DMS79 treated with DMSO at 0.1 percent for 48 hours (cell line): ENCODE measurements at places on chromosomes 6 and 20.

GRCh38 chr20:58127701-58128111, 100.7 kb downstream of the ANKRD60 start:
- DNase-seq: peak; percentile 72

- DNase-seq: no peak
These were observed 171.1 kb downstream of the PREX1 start for GRCh38 chr20:48656661-48657211.

DNA sequence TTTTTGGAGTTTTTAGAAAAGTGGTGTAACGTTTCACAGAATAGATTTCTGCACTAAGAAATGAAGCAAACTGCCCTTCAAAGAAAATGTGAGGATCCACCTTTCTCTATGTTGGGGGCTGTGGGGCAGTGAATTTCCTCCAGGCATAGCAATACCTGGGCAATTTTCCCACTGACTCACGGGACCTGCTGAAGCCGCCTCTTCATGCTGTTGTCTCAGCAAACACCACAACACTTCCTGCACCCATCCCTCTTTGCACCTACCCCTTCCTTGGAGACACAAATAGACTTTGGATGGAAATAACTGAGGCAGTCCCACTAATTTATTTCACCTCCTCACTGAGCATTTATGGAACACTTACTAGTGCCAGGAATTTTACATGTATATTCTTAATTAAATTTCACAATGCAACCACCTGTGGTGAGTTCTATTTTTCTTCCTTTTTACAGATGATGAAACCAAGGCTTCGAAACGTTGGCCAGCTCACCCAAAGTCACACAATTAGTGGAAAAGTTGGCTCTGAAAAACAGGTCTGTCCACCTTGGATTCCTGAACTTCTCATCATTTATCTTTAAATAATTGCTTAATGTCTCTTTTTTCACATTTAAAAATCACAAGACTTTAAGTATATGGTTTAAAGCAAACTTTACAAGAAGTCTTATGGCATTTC, 17.2 kb upstream of the ADGRF1 start:
- no peak for DNase-seq

- no peak for DNase-seq
These were observed 97.3 kb downstream of the CDKAL1 start for GRCh38 chr6:20631549-20631924.

DNA sequence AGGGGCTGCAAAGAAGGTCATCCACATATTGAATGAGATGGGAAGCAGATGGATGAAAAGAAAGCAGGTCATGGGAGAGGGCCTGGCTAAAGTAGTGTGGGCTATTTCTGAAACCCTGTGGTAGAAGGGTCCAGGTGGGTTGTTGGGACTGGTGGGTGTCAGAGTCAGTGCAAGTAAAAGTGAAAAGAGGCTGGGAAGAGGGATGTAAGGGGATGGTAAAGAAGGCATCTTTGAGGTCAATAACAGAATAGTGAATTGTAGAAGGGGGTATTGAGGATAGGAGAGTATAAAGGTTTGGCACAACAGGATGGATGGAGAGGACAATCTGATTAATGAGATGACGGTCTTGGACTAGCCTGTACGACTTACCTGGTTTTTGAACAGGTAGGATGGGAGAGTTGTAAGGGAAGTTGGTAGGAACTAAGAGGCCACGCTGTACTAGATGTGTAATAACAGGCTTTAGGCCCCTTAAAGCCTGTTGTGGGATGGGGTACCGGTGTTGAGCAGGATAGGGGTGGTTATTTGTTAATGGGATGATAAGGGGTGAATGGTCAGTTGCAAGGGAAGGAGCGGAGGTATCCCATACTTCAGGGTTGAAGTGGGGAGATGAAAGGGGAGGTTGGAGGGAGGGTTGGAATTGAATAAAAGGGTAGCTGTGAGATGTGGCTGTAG, 748.9 kb upstream of the ADGRB3 start:
- DNase-seq: no peak

- no peak for DNase-seq
These were observed 156.5 kb upstream of the PRDM1 start for GRCh38 chr6:105929626-105930025.

DNA sequence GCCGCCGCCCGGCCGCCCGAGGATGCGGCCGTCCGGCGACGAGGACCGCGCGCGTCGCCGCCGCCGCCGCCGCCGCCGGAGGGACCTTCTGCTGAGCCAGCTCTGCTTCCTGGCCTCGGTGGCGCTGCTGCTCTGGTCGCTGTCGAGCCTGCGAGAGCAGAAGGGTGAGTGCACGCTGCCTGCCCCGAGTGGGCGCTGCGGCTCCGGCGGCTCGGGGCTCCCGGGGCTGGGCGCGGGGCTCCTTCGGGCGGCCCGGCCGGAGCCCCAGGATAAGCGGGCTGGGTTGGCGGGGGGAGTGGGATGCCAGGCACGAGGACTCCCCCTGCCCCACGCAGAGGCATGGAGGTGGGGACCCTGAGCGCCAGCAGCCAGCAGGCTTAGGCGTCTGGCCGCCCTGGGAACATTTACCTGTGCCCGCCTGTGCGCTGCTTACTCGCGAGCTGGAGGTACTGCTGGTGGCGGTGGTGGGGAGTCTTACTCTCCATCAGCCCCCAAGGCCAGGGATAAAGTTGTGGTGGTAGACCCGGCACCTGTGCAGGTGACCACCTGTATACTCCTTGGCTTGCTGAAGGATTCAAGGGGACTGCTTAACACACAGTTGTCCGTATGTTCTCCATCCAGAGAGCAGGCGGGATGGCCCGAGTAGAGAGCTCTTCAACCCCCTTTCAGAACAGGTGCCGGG, 520 bp downstream of the SLC24A3 start:
- peak; percentile 43 for DNase-seq

DNA sequence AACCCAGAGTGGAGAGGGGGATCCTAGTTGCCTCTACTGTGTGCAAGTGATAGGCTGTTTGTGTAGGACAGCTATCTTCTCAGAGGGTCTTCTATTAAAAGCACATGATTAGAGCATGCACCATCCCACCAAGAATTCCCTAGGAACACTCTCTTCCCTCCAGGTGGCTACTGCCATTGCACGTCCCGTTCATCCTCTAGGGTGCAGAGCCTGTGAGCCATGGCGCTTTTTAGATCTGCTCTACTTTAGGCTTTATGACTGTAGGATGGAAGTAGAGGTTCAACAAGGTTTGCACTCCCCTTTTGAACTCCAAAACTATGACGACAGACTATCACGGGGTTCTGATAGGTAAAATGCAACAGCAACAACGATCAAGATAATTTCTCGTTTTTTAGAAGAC, 90.5 kb upstream of the SAMD5 start:
- DNase-seq: no peak

DNA sequence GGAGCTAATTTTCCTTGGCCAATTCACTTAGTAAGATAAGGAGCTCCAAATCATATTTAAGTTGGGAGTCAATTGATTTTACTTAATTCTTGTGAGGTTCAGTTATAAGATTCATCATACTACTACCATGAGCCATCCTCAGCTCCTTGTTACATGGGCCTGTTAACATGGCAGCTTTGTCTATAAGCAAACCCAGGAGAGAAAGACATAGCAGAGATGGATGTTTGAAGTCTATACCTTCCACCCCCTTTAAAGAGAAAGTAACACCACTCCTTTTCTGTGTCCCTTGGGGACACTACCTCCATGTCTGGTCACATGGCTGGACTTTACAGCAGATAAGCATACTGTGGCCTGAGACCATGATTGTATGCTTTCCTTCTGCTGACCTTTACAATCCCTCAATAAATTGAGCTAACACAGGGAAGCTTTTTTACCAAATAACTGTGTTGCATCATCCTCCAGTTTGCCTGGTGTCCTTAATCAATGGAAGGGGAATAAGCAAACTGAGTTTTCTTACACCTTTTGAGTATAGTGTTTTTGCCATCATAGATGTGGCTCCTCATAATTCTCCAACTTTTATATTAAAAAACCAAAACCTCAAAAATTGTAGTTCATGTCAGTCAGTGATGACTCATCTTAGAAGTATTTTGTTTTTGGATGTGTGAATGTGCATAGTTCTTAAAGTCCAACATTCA, 9.8 kb upstream of the ZNFX1 start:
- DNase-seq: no peak

GRCh38 chr6:20259316-20260049, 47.2 kb upstream of the MBOAT1 start:
- DNase-seq: no peak

DNA sequence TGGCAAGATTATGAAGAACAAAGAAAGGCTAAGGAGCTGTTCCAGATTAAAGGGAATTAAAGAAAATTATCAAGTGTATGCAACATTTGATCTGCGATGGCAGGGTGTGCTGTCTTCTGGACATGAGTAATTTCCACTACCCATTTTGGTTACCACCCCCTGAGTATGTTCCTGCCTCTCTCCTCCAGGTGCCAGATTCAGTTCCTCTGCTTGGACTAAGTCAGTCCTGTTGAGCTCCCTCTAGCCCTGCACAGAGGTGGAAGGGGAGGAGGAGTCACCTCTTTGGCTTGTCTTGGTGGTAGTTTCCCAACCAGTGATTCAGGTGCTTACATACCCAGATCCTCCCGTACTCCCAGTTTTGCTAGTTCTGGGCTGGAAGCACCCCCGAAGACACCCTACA, 22.2 kb upstream of the SNRPB2 start:
- DNase-seq: no peak

- no peak for DNase-seq
These were observed 138.2 kb downstream of the COL21A1 start for GRCh38 chr6:56109149-56109548.

GRCh38 chr6:43517505-43518357, 842 bp downstream of the POLR1C start:
- DNase-seq: no peak

DNA sequence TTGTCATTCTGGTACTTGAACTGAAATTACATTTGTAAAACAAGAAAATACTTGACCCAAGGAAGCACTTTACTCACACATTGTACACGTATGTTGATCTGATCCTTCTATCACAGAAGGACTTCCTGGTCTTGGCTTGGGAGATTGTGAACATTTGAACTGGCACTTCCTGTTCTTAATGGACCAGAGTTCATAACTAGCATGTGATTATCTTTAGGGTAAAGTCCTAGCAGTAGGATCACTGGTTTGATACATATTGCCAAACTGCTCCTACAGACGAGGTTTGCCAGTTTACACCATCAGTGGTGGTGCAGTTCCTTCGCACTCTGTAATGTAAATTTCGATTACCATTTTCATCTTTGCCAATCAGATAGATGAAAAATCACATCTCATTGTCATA, 12.7 kb downstream of the HECA start:
- DNase-seq: no peak

- DNase-seq: no peak
These were observed 24.7 kb downstream of the WDR27 start for GRCh38 chr6:169677096-169677495.

- no peak for DNase-seq
These were observed 12.6 kb downstream of the TUBB2B start for GRCh38 chr6:3214898-3215297.

- DNase-seq: no peak
These were observed 30.7 kb upstream of the NAA20 start for GRCh38 chr20:19986419-19986818.

GRCh38 chr6:22250486-22250885, 46.4 kb downstream of the PRL start:
- DNase-seq: peak; percentile 95

DNA sequence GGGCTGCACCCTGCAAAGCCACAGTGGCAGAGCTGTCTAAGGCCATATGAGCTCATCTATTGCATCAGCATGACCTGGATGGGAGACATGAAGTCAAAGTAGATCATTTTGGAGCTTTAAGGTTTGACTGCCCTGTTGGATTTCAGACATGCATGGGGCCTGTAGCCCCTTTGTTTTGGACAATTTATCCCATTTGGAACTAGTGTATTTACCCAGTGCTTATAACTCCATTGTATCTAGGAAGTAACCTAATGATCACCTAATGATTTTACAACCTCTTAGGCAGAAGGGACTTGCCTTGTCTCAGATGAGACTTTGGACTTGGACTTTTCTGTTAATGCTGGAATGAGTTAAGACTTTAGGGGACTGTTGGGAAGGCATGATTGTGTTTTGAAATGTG, 575.4 kb downstream of the EPM2A start:
- no peak for DNase-seq
